ENCODE measurements at places on chromosomes 11 and 22. TPM values are rescaled to one million over a fixed set of nuclear protein-coding genes. Genes with fewer than 3 reads are reported as not detected.

- DNase-seq = no peak
Observed at GRCh38 chr22:29109822-29110221, 37.0 kb downstream of the KREMEN1 start.

DNA sequence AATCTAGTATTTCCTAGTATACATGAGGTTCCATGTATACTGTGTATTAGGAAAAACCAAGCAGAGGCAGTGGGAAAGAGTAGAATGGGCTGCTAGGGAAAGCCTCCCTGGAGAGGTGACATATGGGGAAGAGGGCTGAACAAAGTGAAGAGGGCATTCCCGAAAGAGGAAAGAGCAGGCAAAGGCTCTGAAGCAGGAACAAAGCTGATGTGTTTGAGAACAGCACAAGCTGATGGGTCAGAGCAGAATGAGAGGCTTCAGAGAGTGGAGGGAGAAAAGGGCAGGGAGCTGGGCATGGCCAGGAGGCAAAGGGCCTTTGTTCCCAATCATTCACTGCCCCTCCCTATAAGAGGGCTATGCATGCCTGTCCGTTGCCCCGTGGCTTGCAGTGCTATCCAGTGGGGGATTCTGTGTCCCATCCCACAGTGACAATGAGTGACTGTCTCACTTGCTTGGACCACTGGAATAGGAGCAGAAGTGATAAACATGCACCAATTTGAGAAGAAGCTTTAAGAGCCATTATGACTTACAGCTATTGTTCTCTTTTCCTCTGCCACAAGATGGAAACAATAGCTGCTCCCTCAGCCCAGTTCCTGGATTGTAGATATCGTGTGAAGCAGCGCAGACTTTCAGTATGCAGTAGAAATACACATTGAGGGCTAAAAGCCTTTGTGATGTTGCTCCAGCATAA, 39.6 kb downstream of the GALNT18 start:
- DNase-seq = no peak

GRCh38 chr22:41818596-41818995, 14.3 kb upstream of the SREBF2 start:
- no peak for DNase-seq

DNA sequence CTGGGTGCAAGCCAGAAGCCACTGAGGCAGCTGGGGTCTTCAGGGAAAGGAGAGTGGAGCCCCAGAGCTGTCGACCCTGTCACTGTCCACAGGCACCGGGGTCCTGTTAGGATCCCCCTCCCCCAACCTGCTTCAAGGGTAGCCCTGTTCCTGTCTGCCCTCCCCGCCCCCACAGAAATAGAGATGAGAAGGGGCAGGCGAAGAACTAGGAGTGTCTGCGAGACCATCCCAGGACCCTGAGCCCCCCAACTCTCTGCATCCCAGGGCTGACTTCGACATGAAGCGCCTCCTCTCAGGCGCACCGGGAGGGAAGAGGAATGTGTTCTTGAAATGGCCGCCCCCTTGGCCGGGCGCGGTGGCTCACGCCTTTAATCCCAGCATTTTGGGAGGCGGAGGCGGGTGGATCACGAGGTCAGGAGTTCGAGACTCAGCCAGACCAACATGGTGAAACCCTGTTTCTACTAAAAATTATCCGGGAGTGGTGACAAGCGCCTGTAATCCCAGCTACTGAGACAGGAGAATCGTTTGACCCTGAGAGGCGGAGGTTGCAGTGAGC, 607 bp upstream of the ZNF70 start:
- peak; percentile 77 for DNase-seq

DNA sequence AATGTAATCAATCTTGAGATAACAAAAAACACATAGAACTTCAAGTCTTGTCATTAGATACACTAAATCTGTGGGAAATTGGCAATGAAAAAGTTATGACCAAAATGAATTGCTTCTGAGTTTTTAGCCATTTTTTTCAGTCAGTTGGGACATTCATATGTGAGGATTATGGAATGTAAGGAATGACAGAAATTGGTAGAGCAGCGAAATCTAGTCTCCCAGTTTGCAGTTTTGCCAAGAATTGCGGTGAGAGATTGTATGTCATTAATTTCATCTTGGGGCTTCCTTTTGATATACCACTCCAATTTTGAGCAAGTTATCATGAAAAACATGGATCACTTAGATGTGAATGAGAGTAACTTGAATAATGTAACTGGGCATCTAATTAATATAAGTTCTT, 49.9 kb downstream of the SIK2 start:
- DNase-seq = no peak

DNA sequence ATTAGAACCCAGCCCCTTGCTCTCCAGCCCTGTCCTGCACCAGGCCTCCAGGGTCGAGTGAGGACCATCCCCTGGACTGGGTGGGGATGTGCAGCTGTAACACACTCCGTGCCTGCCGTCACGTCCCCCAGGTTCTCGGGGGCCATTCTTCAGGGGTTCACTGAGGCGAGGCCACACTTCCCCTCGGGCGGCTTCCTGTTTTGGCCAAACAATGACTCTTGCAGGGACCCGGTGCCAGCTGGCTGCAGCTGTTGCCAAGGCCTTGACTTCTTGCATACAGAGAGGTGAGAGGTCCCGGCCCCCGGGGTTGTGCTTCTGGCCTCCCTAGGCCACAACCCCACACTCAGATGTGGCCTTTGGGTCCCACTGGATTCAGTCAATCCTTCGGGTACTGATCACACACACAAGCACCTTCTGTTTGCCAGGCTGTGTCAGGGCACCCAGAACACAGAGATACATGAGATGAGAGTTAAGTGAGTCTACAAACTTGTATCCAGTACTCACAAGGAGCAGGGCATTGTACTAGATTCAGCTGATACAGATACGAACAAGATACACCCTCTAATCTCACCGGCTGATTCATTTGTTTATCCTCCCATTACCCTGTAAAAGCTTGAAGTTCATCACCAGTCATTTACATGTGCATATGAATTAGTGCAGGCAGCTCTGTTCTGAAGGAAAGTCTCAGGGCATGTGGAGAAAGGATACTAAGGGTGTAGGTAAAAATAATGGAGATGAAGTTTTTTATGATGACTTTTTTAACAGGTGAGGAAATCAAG, 32.9 kb downstream of the LRRC32 start:
- DNase-seq = peak; percentile 74

GRCh38 chr11:18704698-18705097, 6.1 kb downstream of the TMEM86A start:
- DNase-seq = no peak

GRCh38 chr11:133506023-133506422, 26.3 kb downstream of the OPCML start:
- DNase-seq = no peak

DNA sequence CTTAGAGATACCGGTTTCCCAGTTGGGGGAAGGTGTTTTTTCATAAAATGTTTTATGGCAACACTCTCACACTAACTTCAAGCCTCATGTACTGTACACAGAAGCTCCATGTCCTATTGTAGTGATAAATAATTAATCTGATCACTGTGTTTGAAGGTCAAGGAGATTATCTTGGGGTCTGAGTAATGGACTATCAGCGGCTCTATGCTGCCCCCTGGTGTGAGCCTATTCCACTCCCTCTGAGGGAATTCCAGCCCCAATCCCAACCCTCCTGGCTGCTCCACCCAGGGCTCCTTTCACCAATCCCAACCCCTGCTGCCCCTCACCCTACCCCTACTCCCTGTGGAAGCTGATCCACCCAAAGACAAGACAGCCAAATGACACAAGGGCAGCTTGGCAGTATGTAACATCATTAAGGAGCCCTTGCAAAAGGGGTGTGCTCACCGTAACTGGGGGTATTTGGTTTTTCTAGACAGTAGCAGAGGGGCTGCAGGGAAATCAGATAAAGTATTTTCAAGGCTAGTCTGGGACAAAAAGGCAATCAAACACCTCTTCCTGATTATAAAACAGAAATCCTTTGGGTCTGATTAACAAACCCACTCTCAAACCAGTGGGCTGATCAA, 22.3 kb downstream of the HPS4 start:
- DNase-seq = no peak

DNA sequence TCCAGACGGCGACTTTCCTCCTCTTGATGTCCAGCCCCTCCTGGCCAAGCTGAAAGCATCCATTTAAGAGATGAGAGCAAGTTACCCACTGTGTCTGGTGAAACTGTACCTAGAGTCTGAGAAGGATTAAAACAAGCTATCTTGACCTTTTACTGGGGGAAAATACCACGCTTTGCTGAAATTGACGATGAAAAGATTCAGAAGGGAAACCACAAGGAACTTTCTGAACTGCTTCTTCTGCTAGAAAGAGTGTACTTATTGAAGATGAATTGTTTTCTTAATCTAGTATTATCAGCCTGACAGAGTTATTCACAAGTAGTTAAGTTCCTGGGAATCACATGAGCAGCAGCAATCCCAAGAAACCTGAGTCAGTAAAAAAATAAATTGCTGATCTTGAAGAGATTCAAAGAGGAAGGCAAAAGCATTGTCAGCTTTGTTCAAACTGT, 13.1 kb upstream of the MS4A6A start:
- DNase-seq = no peak

DNA sequence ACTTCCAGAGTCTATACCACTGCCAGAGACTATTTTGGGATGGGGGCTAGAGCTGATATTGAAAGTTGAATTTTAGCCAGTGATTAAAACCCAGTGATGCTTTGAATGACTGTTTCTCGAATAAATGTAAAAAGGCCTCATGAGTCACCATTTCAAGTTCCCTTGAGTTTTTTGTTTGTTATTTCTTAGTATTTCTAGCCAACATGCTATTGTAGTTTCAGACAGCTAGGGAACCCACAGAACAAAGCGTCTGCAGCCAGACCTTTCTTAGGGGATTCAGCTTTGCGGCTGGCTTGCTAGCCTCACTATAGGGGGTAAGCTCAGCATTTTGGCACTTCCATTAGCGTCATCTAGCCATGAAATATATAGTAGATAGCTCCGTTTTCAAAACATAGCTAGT, 66.5 kb downstream of the DBX1 start:
- no peak for DNase-seq

GRCh38 chr22:22558972-22559603, at the start of gene PRAME:
PRAME (minus strand) TSS chr22:22559265; CDS start chr22:22556832, 2,433 bp downstream.
- no peak for DNase-seq

GRCh38 chr11:118889797-118890196, 6.1 kb downstream of the CXCR5 start:
- DNase-seq = no peak

GRCh38 chr11:113199866-113200265, 114.5 kb upstream of the TTC12 start:
- DNase-seq = no peak

DNA sequence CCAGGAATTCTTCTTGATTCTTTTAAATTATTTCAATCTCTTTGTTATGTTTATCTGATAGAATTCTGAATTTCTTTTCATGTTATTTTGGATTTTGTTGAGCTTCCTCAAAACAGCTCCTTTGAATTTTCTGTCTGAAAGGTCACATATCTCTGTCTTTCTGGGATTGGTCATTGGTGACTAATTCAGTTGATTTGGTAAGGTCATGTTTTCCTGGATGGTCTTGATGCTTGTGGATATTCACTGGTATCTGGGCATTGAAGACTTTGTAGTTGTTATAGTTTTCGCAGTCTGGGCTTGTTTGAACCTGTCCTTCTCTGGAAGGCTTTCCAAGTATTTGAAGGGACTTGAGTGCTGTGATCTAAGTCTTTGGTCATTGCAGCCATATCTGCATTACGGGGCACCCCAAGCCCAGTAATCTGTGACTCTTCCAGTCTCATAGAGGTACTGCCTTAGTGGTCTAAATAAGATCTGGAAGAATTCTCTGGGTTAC, 18.9 kb upstream of the INSC start:
- no peak for DNase-seq

DNA sequence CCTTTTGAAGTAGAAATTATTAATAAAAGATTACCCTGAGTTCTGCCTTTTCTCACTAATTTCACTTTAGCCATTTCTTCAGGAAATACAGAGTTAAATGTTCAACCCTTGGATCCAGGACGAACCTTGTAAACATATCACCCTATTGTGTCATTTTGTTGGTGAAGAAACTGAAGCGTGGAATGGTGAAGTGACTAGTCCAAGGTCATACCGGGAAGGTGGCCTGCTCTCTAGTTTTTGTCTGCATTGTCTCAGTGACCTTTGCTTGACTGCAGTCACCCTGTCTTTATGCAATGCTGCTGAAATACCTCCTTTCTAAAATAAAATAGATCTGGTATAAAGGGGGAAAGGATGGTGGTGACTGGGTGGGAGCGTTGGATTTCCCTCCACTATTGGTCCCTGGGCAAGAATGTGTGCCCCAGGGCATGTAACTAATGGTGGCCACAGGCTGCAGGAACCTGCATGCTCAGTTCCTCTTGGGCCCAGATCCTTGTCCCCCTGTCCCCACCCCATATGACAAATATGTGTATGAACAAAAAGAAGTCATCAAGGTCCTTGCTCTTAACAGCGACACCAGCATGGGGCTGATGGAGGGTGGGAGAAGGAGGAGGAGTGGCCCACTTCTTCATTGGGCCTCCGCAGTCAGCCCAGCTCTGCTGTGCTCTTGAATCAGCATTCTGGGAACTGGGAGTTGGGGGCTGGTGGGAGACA, 977 bp upstream of the SORL1-AS1 start:
- DNase-seq = no peak

DNA sequence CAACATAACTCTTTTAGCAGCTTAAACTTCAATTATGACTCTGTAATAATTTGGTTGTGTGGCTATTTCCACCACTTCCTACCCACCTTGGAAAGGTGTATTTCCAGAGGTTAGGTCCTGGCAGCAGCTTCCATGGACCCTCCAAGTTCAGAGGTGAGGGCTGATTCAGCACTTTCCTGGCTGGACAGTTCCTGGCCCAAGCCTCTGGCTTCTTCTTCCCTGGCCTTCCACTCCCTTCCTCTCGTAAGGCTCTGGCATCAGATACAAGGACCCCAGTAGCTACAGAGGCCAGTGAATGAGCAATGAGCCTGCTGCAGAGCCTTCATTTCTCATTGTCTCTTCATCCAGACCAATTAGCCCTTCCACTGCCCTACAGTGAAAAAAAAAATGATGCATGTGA, 98.1 kb upstream of the KIRREL3 start:
- DNase-seq = no peak

GRCh38 chr11:69333149-69333710, 39.3 kb downstream of the MYEOV start:
- peak; percentile 10 for DNase-seq

DNA sequence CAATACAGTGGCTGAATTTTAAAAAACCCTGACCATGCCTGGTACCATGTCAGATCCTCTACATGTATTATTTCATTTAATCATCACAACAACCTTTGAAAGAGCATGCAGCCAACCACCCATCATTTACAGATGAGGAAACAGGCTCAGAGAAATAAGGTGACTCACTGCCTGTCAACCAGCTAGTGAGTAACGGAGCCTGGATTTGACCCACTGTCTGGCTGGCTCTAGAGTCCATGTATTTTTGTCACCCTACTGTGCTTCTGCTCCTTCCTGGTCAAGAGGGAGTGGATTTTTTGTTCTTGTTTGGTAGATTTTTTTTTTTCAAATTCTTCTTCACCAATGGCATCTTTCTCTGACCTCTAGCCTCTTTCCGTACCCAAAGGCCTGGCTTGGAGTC, 77.4 kb downstream of the CWC15 start:
- DNase-seq = no peak

GRCh38 chr22:36671404-36671803, 32.1 kb downstream of the CACNG2 start:
- DNase-seq = no peak

The PPP6R3 gene
- 39.4 TPM for polyA plus RNA-seq

The GDPD4 gene
- polyA plus RNA-seq = not detected

The DNAL4 gene
- polyA plus RNA-seq = 18.7 TPM

The TMEM25 gene
- 3.6 TPM for polyA plus RNA-seq

The OR51B5 gene
- not detected for polyA plus RNA-seq

The CSNK2A3 gene
- polyA plus RNA-seq = not detected

The C11orf91 gene
- not detected for polyA plus RNA-seq

The KLHL35 gene
- not detected for polyA plus RNA-seq

The CYB5R2 gene
- 6.7 TPM for polyA plus RNA-seq

Measured in sigmoid colon (tissue), 7 donors.